ENCODE measurements at places on chromosomes 12 and 14.

DNA sequence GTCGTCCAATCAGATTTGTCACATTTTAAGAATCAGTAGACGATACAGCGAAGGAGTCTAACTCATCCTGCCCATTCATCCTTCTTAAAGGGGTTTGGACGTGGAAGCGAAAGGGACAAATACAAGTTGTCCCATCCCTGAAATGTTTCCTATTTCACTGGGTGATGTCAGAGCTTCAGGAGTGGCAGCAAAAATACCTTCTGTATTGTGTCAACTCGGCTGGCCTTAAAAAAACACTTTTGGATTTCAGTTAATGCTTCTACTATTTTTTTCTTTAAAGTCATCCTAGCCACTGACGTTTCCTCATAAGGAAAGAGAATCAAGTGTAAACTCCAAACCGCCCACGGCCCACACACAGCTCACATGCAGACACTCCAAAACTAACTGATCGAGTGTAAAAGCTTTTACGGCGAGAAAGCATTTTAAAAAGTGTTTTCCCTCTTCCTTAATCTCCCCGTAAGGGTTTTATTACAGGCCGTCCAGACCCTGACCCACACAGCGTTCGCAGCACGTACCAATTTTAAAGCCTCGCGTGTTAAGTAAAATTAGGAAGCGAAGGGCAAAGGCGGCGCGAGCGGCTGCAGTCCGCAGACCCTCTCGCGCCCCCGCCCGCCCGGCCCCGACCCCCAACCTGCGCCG lies 593 bp downstream of the CFL2 start:
- no peak for DNase-seq

DNA sequence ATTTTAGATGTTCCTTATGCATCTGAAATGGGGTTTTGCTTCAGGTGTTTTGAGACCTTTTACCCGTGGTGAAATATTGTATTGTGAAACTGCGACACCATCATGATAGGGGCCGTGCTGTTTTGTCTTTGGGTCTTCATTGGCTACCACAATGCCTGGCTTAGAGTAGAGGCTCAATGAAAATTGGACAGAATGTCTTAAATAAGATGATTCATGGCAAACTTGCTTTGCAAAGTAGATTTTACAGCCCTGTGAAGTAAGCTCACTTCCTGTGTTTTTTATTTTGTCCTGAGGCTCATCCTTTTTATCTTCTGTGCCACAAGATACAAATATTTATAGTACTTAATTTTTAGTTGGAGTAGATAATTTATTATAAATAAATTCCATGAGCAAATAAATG lies 111.3 kb upstream of the FRMD6 start:
- DNase-seq, result no peak

DNA sequence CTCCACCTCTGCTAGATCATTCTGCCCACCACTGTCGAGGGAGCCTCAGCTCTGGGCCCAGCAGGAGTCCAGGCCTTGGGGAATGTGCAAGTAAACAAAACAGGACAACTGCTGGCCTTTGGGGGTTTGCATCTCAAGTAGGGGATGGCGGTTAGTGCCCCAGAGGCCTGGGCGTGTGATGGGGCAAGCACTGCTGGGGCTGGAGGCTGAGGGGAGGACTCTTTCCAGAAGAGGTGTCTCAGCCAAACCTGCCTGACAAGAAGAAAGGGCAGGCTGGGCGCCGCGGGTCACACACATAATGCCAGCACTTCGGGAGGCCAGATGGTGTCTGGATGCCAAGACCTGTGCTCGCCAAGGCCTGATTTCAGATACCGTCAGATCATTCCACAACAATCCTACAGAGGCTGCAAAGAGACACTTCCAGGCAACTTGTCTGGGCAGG lies 8.6 kb upstream of the ALDH2 start:
- DNase-seq, result no peak

GRCh38 chr14:93702946-93703345 lies 85.3 kb downstream of the PRIMA1 start:
- DNase-seq, result no peak

GRCh38 chr14:89576145-89576927 lies 159.3 kb upstream of the FOXN3 start:
- DNase-seq, result no peak

- no peak for DNase-seq
Observed at GRCh38 chr12:15323480-15323879, 1.2 kb downstream of the PTPRO start.

- no peak for DNase-seq
Observed at GRCh38 chr12:27549236-27549800, 25.3 kb downstream of the PPFIBP1 start.

- no peak for DNase-seq
Observed at GRCh38 chr12:94092516-94093241, 55.7 kb upstream of the PLXNC1 start.

DNA sequence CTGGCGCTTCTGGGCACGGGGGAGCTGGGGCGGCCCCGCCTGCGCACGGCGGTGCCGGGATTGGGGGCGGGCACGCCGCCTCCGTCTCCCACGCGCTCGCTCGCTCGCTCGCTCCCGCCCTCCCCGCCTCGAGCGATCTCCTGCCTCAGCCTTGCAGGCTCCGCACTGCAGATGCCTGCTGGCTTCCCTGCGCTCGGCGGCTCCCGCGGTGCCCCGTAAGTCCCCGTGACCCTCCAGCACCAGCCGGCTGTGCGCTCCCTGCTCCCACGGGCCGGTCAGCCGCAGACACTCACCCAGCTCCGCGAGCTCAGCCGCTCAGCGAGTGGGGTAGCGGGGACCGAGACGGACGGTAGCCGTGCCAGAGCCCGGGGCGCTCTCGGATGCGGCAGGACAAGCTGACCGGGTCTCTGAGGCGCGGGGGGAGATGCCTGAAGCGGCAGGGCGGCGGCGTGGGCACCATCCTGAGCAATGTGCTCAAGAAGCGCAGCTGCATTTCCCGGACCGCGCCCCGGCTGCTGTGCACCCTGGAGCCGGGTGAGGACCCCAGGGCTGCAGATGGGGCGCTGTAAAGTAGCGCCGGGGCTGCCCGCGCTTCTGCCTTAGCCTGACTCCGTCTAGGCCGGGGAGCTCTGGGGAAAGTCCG lies at the start of gene TBC1D30:
Gene TBC1D30 (plus strand): TSS at position 148 of the 643 bp plus-strand sequence. CDS start 233 bp downstream, at position 381.
- DNase-seq, result no peak

DNA sequence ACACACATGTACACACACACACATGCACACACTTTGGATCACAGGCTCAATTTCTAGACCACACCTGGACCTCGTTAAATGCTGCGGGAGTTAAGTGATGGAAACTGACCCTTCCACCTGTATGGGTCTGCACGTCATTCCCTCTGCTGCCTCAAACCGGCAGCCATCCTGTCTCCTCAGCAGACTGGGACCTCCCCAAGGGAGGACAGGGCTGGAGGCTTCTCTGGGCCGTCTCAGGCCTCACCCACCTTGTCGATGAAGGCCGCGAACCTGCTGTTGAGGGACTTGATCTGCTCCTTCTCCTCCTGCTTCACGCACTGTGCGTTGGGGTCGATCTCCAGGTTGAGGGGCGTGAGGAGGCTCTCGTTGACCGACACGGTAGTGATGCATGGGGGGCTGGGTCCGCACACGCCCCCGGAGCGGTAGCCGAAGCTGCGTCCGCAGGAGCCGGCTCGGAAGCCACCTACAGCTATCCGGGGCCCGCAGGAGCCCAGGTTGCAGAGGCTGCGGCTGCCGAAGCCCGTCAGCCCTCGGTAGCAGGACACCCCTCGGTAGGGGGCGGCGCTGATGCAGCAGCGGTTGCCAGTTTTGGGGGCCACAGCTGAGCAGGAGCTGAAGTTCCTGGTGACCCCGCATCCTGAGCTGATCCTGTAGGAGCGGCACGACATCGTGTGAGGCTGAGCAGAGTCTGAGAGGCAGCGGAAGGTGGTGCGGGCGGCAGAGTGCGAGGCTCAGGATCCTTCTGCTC lies at the start of gene KRT85:
Gene KRT85 (minus strand): TSS at position 744 of the 748 bp plus-strand sequence. CDS start 76 bp downstream, at position 668.
- no peak for DNase-seq

- DNase-seq, result no peak
Observed at GRCh38 chr14:81440041-81440440, 39.9 kb upstream of the STON2 start.

- no peak for DNase-seq
Observed at GRCh38 chr14:83433618-83434017, 1900.0 kb upstream of the SEL1L start.

- no peak for DNase-seq
Observed at GRCh38 chr12:60201891-60202290, 606.1 kb downstream of the SLC16A7 start.

DNA sequence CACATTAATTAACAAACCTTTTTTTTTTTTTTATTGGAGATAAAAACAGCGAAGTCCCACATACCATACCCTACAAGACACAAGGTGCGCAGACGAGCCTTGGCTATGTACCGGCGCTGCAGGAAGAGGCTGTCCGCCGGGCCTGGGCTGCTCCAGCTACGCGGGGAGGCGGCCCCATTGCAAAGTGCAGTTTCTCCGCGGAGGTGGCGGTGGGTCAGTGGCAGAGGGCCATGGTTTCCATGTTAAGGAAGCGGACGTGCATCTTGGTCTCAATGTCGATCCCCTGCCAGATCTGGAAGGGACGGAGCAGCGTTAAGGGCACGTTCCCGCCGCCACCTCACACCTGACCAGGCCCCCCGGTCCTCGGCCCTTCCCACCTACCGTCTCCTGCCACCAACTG lies 60.3 kb downstream of the TESC start:
- no peak for DNase-seq

DNA sequence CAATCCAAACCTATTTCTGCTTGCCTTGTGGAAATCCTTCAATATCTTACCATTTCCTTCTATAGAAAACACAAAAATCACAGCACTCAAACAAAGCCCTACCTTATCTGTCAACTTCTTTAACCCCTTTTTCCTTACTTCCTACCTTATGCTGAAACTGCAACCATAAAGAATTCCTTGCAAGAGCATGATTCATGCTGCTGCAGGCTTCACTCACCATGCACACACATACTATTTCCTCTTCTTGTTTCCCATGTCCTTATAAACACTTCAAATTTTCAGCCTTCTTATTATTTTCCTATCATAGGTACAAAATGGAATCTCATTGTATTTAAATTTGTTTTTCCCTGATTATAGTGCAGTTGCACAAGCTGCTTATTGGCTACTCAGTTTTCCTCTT lies 23.3 kb downstream of the LMNTD1 start:
- DNase-seq, result no peak

GRCh38 chr12:9651265-9651729 lies 18.2 kb upstream of the CLEC2D start:
- DNase-seq, result no peak

GRCh38 chr14:58739674-58740073 lies 101.9 kb downstream of the DACT1 start:
- DNase-seq, result no peak

GRCh38 chr12:91516695-91517047 lies 334.1 kb upstream of the DCN start:
- DNase-seq, result no peak

GRCh38 chr14:96181186-96182056 lies 23.2 kb upstream of the BDKRB2 start:
- DNase-seq, result no peak

- no peak for DNase-seq
Observed at GRCh38 chr12:129300011-129300410, 446.7 kb downstream of the GLT1D1 start.

DNA sequence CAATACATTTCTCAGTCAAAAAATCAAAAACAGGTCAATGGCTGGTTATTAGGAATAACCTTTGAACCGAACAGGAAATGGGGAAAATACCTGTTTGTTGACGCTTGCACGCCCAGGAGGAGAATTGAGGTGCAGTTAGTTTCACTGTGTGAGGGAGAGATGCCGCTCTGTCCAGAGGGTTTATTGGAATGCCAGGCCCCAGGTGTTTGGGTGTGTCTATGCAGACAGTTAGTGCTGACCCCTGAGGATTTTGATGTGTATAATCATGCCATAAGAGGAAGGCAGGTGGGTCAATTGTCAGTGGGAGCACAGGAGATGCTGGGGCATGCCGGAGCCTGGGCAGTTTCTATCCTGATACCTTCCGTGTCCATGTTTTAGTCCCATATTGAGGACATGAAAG lies 100.8 kb upstream of the DIO3 start:
- no peak for DNase-seq

- no peak for DNase-seq
Observed at GRCh38 chr14:93045211-93045674, 70.5 kb downstream of the ITPK1 start.

DNA sequence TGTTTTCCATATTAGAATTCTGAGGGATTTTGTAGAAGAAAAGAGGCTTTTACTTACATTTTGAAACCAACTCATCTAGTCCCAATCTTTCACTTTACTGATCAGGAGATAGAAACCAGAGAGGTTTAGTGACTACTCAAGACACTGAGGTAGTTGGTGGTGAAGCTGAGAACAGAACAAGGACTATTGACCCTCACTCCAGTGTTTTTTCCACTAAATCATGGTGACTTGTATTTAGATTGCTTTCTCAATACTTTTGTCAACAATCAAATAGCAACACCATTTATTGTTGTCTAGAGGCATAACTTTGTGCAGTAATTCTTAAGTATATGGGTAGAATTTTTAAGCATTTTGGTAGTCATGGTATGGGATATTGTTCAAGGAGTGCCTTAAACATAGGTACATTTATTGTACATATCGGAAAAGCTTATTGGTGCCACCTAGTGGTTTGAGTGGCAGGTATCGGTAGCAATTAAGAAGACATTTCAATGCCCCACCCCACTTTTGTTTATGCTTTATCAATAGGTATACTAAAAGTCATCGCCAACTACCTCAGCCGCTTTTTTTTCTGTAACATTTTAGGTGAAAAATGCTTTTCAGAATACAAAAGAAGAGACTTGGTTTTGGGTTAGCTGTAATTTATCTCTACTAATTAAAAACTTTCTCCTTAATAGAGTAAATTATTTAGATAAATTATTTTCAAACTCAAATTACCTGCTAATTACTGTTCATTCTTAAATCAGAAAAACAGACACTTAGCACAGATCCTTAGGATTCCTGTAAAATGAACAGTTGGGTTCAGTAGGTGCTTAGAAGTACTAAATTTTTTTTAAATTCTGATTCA lies 47.3 kb upstream of the PAWR start:
- DNase-seq, result no peak

DNA sequence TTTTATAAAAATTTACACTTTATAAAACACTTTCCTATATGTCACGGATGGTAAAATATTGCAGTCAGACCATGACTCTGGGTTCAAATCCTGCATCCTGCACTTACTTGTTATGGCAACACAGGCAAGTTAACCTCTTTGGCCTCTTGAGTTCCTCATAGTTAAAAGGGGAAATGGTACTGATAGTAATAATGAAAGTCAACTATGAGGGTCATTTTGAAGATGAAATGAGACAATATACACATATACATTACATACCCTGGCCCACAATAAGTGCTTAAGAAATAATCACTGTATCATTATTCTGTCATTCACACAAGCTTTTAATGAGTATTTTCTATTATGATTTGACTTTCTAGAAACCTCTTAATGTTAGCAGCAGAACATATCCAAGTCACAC lies 64.4 kb downstream of the C12orf42 start:
- DNase-seq, result no peak
